ENCODE measurements at places on chromosomes 3 and 15.

GRCh38 chr3:49469037-49469935 lies 781 bp upstream of the DAG1 start:
- DNase-seq, result peak; percentile 46

DNA sequence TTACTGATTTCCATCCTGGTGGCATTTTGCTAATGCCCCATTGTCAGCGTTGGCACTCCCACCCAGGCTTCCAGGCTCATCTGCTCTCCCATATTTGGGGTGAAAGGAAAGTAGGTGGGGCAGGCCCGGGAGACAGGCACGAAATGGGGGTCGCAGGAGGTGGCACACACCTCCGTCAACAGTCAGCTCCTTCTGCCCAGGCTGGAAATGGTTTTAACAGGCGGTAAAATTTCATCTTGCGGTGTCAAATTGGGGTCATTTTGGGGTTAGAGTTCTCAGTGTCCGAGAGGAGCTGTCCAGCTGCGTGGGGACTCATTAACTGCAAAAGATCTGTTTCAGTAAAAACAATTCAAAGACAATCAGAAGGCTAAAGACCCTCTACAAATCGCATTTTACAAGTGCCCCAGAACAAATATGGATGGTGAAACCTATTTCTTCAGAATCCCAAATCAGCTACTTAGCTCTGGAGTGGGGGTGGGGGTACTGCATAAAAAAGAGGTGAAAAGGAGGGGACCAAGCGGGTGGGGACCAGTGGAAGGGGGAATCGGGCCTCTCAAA lies 4.2 kb upstream of the MEIS2 start:
- no peak for DNase-seq

DNA sequence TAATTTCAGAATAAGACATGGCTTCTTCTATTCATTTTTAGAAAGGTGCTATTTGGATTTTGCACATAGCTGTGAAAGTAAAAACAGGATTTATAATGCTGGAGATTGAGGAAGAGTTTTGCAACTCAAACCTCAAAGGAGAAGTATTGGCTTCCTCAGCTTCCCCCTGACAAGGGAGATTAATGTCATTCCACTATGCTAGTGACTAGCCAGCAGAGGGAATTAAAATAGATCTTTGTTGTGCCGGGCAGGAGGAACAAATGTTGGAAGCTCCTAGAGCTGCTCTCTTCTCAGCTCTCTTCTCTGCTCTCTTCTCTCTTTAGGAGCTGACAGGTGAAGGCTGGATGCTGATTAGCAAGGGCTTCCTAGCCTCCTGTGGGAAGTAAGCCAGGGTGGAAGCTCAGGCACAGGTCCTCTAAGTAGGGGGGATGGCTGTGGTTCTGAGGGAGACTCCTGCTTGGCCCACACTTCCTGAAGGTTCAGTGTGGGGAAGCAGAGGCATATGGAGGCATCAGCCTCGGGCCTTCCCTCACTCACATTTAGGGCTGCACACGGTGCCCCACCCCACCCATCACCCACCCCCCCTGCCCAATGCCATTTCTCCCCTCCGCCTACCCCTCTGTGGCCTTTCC lies 29.6 kb downstream of the CX3CR1 start:
- DNase-seq, result no peak

DNA sequence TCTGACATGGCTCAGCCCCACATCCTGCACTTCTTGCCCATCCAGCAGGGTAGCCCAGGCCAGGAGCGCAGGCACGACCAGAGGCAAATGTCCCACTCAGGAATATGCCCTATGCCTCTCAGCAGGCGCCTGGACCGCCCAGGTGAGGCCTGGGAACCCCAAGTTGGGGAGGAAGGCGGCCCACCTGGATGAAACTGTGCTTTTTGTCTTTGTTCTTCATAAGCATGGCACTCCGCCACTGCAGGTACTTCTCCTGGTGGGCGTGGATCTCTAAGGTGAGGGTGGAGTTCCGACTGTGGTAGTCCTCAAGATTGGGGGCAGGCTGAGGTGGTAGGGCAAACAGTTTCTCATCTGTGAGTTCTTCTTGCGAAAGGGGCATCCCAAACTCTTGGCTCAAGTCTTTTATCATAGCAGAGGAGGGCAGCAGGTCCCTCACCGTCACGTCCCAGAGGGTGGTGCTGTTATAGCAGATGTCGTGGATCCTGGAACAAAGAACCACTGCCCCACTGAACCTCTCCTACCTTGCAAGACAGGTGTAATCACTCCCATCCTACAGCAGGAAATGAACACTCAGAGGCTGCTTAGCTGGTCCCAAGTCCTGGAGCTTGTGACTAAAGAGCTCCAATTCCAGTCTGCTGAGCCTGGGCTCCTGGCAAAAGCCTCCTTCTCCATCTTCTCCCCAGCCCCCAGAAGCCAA lies 53.2 kb downstream of the ACAD9 start:
- DNase-seq, result peak; percentile 59

GRCh38 chr3:61425356-61425755 lies 136.0 kb upstream of the PTPRG start:
- DNase-seq, result no peak

GRCh38 chr3:154729741-154730140 lies 299.8 kb upstream of the GPR149 start:
- DNase-seq, result no peak

DNA sequence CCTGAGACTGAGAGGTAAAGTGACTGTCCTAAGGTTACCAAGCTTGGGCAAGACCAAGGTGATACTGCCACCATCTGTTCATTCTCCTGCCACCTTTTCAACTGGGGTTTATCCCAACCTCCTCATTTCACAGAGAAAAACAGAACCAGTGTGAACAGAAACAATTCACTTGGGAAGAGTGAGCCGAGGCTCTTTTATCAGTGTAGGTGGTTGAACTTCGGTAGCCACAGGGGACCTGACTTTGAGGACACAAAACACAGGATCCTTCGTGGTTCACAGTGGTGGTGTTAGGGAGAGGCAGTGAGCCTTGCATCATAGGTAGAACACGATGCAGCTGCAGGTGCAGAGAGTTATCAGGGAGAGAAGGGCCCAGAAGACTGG lies 72.8 kb upstream of the ICE2 start:
- DNase-seq, result no peak

GRCh38 chr3:40045051-40045450 lies 235.6 kb downstream of the MYRIP start:
- no peak for DNase-seq

DNA sequence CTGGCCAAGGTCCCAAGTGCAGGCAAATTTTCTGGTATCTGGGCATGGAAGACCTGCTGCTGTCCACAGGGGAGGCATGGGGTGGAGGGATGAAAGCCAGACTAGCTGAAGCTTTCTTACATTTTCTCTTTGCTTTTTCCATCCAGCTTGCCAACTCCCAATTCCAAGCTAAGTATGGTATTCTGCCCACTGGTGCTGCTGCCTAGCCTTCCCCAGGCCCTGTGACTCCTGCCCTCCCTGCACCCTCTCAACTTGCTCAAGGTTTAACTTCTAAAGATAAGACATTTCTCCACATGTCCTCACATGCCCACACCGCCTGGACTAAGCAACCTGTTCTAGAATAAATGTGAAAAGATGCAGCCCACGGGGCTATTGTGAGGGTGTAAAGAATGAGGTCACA lies 59.5 kb upstream of the HACD2 start:
- DNase-seq, result no peak
